RPMI7951 (cell line): ENCODE measurements at places on chromosomes 2 and 18. TPM values are rescaled to one million over a fixed set of nuclear protein-coding genes. Genes with fewer than 3 reads are reported as not detected.

DNA sequence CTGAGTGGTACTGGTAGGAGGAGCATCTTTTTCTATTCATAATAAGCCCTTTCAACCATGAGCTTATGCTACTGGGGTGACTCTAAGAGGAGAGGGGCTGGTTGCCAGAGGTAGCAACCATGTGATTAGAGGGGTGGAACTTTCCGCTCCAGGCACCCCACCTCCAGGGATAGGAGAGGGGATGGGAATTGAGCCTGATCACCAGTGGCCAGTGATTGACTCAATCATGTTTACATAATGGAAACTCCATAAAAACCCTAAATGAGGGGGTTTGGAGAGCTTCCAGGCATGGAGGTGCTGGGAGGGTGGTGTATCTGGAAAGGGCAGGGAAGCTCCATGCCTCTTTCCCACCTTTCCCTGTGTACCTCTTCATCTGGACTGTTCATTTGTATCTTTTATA lies 46.6 kb upstream of the RHOB start:
- DNase-seq: no peak

DNA sequence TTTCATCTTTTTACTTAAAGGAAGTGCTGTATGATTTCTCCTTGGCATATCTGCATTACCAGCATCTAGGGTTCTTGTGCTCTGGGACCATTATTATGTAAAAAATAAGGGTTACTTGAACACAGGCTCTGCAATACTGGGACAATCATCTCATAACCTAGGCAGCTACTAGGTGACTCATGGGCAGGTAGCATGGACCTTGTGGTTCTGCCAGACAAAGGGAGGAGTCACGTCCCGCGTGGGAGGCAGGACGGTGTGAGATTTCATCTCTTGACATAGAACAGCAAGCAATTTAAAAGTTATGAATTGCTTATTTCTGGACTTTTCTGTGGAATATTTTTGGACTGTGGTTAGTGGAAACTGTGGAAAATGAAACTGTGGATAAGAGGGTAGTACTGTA lies 34.1 kb downstream of the ASAP2 start:
- no peak for DNase-seq

DNA sequence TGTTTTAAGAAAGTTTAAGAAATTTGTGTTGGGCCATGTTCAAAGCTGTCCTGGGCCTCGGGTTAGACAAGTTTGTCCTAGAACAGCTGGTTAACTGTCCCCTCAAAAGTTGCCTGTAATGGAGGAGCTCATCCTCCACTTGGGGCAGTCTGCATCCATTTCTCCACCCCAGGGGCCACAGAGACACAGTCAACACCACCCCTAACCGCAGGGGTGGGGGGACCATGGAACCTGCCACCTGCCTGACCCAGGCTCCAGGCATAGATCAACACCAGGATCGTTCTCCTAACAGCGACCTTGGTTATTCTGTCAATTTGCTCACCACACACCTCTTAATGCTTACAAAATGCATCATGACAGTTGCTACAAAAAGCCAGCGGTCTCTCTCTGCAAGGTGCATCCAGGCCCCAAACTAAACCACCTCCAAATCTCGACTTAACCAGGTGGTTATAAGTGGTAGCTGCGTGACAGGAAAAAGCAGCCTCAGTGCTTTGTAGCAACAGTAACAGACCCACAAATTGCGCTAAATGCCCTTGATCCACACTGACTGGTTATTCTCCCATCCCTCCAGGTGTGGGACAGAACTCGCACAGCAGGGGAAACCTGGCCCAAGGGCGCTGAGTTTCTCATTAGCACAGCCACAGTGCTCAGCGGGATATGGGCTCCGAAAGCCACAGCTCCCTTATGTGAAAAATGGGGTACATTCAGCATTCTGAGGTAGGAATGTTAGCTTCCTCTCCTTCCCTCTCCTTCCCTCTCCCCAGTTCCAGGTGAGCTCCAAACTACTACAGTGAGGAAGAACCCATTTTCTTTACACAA lies 48.0 kb downstream of the HDLBP start:
- DNase-seq: no peak

GRCh38 chr2:37379881-37380296 lies 35.5 kb downstream of the QPCT start:
- DNase-seq: peak; percentile 90

DNA sequence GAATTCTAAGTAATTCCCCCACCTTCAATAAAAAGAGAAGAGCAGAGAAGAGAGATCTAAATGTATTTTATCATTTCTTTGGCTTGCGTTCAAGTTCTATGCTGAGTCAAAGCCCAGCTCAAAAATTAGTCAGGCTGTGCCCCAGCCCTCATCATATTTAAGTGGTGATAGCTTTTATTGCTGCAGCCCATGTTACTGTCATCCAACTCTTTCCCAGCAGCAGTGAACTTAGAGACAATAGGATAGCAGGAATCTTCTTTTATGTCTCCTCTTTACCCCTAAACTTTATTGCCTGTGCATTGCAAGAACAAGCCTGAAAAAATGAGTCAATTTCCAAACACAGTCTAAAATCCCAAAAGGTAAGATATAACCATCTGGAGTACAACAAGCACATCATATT lies 1599.3 kb upstream of the PIK3C3 start:
- no peak for DNase-seq

DNA sequence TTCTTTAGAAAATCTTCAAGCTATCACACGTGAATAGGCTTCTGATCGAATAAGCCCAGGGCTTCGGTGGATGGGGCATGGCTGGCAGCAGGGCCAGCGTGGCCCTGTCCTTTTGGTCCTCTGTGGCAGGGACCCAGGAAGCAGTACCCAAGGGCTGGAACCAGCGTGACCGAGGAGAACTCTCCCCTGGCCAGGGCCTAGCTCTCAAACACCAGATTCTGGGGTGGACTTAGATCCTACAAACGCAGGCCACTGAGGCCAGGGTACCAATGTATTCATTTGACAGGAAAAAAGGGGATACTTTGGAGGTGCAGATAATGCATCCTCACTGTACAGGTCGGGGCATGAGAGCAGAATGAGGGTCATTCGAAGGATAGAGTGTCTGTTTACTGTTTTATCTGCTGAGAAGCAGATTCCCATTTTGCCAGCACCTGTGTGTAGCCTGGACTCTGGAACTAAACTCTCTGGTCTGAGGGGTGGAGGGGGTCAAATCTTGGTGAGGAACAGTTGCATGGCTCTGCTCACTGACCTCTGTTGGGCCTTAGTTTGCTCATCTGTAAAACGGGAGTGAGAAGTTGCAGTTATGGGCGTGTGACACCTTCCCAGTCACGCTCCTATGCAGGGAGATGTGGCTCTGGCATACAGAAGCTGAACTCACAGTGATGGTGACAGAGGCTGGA lies 51.4 kb downstream of the SH3BP4 start:
- no peak for DNase-seq

- no peak for DNase-seq
Observed at GRCh38 chr2:197500503-197501131, 438 bp downstream of the HSPE1 start.

- DNase-seq: no peak
Observed at GRCh38 chr18:61850756-61851155, 42.1 kb downstream of the RNF152 start.

DNA sequence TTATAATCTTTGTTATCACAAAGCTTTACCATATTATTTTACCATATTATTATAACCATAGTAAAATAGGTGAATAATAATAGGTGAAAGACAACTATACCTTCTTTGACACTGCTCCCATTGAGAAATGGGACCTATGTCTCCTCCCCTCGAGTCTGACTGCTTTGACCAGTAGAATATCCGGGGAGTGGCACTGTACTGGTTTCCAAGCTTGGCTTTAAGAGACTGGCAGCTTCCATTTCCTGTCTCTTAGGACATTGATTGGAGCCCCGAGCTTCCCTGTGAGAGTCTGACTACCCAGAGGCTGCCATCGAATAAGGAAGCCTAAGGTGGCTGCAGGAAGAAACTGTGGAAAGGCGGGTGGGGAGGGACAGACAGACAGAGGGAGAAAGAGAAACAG lies 40.1 kb upstream of the PLEKHM3 start:
- peak; percentile 77 for DNase-seq

- DNase-seq: peak; percentile 100
Observed at GRCh38 chr2:237291138-237291792, 122.7 kb downstream of the COL6A3 start.

DNA sequence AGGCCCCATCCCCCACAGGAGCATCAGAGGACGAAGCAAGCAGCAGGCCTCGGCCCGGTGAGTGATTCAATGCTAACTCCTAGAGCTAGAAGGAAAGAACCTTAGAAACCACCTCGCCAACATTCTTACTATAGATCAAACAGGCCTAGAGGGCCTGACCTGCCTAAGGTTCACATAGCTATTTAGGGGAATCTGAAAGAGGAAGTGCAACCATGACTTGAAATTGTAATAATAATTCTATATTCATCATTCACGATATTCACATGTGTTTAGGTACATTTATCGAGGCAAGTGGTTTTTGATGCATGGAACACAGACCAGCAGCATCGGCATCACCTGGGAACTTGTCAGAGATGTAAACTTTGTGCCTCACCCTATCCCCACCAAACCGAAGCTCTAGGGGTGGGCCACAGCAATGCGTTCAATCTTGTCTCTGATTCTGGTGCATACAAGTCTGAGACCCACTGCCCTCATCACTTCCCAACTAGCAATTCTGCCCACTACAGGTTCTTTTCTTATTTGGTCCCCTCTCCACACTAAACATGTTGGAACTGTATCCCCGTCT lies 78.0 kb upstream of the DNMT3A start:
- DNase-seq: no peak

DNA sequence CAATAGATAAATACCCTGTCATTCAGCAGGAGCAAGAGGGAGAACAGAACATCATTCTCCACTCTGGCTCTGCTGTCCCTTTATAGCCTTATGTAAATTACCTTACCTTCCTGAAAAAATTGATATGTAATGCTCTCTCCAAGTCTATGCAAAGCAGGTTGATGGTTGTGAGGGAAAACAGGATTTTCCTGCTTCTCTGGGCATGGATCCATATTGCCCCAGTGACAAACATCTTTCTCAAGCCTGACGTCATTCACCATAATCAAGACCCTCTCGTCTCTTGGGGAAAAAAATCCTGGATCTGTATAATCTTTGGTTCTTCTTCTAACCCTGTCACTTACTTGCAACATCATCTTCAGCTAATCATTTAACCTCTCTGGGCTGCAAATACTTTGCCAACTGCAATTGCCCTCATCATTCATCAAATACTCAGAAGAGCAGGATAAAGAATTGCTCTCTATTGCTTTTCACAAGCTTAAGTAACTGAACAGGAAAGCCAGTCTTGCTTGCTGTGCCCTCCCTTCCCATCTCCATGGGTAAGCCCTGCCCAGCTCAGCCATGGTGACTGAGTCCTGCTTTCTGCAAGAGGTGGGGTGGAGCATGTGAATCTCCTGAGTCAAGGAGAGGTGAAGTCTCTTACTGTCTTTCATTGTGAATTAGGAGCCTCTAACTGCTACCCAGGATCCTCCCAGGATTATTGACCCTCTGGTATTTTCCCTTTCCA lies 123.7 kb upstream of the KLF7 start:
- DNase-seq: no peak

DNA sequence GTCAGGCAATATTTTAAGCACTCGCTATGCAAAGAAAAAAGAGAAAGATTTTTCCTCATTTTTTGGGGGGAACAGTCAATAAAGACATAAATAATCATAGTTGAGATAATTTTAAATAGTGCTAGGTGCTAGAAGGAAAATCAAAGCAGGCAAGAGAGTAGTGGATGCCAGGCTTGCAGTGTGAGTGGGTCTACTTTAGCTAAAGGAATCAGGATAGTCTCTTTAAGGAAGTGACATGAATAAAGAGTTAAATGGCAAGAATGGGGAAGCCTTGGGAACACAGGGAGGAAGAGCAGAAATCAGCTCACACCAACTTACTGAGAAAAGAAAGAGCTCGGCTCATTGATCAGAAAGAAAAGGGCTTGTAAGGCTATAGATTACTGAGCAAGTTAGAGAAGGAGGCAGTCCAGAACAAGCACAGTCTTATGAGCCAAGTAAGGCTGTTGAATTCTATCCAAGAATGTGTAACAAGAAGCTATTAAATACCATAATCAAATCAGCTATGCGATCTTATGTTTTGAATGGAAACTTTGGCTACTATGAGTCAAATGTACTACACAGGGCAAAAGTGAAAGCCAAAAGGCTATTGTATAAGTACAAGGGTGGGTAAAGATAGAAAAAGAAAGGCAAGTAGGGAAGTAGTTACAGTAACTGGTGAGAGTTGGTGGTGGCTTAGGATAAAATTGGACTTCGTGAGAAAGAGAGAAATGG lies 833.8 kb upstream of the PIK3C3 start:
- DNase-seq: peak; percentile 23

POTEI gene
- not detected in 2 replicates for total RNA-seq

TMEM17 gene
- total RNA-seq: 3.2 and 3.5 TPM in 2 replicates

MCEE gene
- 20.2 and 28.6 TPM in 2 replicates for total RNA-seq

ERBB4 gene
- total RNA-seq: not detected in 2 replicates
